ENCODE measurements at places on chromosomes 1 and 21.

- no peak for DNase-seq
Observed at GRCh38 chr1:153058826-153059784, 1.8 kb upstream of the SPRR2A start.

DNA sequence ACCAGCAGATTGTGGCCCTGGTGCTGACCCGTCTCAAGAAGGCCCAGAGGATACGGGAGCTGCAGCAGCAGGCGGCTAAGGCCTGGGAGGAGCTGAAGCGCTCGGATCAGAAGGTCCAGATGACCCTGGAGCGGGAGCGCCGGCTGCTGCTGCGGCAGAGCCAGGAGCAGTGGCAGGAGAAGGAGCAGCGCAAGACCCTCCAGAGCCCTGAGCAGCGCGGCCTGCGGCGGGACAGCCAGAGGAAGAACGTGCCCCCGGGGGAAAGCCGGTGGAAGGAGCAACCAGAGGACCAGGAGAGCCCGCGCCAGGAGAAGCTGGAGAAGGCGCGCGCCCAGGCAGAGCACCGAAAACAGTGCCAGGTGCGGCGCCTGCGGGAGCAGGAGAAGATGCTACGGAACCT lies 1.0 kb downstream of the CCDC185 start:
- DNase-seq, result no peak

DNA sequence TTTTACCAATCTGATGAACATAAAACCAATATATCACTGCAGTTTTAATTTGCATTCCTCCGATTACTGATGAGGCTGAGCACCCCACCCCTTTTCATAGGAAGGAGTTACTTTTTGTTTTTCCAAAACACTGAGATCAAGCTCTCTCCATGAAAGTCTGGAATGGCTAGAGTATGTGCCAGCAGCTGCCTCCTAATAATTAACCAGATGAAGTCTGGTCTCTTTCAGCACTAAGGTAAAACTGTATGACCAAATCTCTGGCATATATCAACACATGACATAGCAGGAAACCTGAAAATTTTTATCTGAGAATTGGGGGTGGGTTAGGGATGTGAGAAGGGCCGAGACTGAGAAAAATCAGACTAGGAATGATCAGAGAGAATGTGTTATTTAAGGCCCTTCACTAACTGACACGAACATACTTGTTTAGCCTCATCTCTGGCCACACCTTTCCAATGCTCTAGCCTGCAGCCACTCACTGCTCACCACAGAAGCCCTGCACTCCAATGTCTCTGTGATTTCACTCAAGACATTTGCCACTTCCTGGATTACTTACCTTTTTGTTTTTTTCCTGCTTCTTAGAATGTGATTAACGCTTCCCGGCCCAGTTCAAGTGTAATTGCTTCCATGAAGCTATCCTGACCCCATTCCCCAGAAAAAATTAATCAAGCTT lies 34.7 kb downstream of the WASF2 start:
- DNase-seq, result no peak

DNA sequence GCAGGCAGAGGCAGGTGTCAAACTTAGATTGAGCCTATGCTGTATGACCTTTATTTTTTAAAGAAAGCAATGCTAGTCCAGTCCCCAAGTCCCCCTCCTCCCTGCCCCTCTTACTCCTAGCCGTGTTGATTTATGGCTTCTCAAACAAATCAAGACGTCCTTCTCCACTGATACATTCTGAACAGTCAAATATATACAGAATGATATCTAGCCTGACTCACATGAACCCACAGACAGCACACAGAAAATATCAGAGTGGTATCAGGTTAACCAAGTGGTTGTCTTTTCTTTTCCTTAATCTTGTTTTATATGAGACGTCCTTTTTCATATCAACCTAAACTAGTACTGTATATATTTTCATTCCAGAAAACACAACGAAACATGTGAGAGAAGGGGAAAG lies 13.4 kb downstream of the DAB1 start:
- DNase-seq, result no peak

GRCh38 chr1:28565726-28566125 lies 12.8 kb downstream of the TRNAU1AP start:
- no peak for DNase-seq

- DNase-seq, result no peak
Observed at GRCh38 chr1:230744382-230744781, 2.8 kb upstream of the CAPN9 start.

GRCh38 chr1:107549152-107549810 lies 408.4 kb downstream of the NTNG1 start:
- no peak for DNase-seq

DNA sequence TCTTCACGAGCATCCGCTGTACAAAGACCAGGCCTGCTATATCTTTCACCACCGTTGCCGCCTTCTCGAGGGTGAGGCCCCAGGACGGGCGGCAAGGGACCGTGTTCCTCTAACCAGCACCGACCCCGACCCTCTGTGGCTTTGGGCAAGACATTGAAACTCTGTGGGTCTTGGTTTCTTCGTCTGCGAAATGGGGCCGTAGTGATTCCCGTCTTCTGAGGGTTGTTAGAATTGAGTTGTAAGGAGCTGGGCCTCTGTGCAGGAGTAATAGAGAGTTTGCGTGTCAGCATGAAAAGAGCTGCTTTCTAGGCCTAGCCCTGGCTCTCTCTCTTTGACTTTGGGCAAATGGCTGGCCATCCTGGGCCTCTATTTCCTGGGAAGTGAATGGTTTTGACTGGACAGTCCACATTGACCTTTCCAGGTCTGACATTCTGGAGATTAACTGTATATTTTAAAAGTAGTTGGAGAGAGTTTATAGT lies 591 bp downstream of the MRPL37 start:
- no peak for DNase-seq

DNA sequence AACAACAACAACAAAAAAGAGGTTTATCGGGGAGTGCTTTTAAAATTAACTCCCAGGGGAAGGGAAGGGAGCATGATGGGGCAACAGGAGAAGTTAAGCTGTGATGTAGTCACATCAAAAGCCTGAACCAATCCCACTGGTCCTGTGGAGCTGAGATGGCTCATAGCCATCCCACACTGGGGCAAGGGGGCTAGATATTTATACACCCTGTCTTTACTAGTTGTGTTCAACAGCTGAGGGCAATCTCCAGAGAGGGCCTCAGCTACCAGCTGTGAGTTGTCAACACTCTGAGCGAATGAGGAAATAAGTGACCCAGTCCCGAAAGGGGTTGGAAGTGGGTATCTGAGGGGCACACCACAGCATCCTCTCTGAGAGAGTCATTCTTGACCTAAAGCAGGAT lies 31.0 kb upstream of the CREG1 start:
- DNase-seq, result no peak

DNA sequence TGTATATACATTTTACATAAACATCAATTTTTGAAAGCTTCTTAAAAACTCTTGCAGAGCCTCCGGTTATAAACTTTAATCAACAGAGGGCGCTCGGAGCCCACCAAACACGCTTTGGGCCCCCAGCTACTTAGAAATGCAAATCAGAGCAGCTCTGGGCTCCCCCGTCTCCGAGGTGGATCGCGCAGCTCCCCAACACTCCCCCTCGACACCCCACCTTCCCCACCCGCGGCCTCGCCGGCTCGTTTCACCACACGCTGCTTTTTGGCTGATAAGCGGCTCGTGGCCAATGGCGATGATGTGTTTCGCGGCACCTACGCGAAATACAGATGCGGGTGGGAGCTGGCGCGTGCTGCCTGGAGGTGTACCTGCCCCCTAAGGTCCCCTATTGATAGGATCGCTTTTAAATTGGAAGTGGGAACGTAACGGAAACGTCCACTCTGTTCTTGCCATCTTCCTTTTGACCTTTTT lies 1.7 kb upstream of the KIF26B start:
- DNase-seq, result peak; percentile 57

DNA sequence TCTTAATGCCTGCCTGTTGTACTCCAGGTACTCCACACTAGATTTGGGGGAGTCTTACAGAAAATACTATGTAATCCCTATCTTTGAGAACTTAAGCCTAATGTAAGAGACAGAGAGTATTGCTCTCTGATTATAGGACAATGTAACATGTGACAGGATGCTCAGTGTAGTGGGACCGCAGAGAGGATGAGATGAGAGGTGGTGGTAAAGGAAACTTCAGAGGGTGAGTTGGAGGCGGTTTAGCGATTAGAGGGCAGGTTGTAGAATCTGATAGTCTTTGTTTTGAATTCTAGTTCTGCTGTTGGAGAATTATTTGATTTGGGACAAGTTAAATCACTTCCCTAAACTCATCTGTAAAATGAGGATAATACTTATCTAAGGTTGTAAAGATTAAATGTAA lies 5.4 kb downstream of the SOAT1 start:
- DNase-seq, result peak; percentile 39
